NCI-H1417 treated with DMSO at 0.1 percent for 48 hours (cell line): ENCODE measurements at places on chromosomes 6 and 20.

GRCh38 chr6:2038092-2038491 is 207.3 kb downstream of the GMDS start:
- DNase-seq = no peak

- no peak for DNase-seq
These were observed 222.6 kb upstream of the MARCKS start for GRCh38 chr6:113634352-113635163.

DNA sequence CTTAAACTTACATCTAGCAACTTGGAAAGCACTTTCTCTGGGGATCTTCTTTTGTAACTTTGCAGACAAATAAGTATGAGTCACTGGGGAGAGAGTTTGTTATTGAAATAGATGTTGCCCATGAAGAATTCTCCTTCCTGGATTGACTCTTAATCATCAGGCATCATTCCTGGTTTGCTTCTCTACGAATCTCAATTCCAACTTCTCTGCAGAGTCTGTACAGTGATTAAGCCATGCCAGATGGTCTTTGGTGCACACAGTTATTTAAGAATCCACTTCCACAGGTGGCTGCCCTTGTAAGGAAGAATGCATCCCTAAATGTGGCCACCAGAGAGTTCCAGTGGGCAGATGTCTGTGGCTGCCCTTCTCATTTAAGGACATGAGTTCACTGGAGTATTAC is 25.7 kb downstream of the MYCT1 start:
- DNase-seq = no peak

DNA sequence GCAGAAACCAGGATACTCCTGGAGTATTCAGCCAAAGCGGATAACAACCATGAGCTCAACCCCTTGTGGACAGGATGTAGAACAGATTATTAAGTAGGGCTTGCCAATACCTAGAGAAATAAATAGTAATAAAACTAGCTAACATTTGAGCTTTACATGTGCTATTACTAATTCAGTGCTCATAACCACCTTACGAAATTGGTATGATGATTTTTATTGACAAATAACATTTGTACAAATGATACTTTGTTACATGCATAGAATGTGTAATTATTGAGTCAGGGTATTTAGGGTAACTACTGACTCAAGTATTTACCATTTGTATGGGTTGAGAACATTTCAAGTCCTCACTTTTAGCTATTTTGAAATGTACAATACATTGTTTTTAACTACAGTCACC is 287.9 kb downstream of the CDC5L start:
- DNase-seq = no peak

DNA sequence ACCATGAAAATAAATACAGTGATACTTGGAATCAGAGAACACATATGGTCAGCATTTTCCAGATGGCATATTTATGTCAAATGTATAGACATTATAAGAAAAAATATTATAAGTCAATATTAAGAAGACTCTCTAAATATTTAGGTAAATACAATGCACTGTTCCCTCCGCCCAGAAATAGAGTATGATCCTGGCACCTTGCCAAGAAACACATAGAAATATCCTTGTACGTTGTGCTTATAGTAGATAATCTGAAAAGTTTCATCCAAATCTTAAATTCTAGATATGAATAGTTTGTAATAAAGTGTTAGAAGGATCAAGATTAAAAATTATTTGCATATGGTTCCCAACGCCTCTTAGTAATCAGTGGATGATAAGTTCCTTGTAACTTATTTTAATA is 645.8 kb upstream of the GJE1 start:
- DNase-seq = no peak

- no peak for DNase-seq
These were observed 90.4 kb downstream of the DLL1 start for GRCh38 chr6:170200458-170200891.

DNA sequence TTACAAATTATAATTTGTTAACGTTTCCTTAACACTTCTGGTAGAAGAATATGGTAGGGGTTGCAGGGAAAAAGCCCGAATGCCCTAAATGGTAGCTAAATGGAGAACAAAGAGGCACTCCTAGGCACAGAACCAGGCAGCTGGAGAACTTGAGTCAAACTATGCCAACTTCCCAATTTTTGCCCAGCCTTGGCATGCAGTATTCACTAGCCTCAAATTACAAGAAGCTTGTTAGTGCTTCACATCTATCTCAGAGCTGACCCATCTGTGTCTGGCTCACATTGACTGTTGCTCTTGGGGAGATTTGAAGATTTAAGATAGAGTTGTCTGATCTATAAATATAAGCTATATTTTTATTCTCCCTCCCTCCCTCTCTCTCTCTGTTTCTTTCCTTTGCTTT is 19.4 kb upstream of the LRFN2 start:
- DNase-seq = no peak

DNA sequence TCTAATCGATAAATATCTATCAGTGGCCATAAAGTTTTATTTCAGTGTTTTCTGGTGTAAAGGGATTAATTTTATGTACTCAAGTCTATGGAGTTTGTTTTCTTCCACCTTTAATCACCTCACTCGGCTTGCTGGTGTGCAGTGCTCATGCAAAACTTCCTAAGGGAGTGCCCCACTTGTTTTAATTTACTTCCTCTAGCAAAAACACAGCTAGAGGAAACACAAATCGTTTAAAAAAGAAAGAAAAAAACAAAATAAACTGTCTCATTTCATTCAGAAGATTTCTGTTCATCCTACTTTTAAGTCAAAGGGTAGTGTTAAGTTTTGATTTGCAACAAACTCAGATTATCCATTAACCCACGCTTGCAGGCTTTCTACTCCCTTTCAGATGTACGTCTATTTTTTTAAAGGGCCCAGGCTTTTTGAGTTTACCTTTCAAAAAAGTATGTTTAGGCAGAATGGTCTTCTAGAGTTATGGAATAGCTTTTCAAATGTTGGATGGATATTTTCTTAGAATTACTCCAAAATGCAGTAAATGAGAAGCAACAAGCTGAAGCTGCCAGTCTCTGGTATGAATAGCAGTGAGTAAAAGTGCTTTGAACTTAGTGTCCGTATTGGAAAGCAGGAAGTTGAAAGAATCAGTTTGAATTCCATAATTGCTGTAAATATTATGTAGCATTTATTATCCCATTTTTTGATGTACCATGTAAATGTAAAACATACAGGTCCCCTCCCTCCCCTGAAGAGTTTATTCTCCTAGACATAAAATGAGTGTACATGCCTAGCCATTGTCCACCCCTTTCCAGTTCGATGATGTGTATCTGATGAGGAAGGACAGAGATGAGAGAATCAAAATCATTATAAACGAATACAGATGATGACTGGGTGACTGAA is 113.3 kb downstream of the SLC16A10 start:
- no peak for DNase-seq

DNA sequence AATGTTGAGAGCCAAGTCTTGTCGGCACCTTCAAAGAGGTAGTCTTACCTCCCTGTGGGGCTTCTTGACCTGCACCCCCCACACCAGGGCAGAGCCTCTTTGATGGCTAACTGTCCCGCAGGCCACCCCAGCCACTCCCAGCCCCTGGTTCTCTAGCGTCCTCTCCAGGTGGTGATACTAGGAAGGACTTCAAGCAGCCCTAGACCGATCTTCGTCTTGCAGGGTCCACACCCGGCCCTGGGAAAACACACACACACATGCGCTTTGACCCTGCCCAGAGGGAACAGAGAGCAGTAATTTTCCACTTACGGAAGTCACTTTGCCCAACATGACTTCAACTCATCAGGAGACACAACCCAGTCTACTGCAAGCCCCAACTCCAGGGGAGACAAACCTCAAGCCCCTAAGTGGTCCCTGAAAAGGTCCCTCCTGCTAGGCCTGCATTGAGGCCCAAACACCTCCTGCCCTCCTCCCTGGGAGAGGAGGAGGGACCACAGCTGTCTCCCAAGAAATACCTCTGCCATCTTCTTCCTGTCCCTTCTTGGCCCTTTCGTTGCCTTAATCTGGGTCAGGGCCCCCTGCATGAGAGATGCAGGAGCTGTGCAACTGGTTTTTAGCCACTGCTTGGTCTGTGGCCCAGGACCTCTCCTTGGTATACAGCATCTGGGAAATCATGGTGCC is 2.9 kb upstream of the BPIFB1 start:
- DNase-seq = no peak

- no peak for DNase-seq
These were observed 111.7 kb upstream of the CD93 start for GRCh38 chr20:23197836-23198235.

DNA sequence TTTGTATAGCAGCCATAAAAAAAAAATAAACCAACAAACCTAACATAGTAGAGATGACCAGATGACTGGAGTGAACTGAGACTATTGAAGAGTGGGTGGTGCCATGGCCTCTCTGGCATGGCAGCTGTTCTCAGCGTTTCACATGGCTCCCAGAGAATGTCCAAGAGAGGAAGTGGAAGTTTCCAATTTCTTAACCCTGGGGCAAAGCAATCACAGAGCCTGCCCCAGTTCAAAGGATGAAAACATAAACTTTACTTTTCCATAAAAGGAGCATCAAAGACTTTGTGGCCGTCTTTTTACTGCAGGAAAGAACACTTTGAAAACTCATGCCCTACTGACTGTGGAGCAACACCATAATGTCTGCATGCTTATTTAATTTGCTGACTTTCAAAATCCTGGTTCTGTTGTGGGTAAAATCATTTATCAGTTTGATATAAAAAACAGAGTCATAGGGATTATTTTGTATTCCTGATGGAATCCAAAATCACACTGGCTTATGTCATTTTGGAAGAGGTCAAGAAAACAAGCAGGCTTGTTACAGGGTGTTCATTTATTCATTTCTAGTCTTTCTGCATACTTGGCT is 165.4 kb downstream of the SLC35B3 start:
- DNase-seq = no peak

- DNase-seq = no peak
These were observed 35.3 kb upstream of the PTGIS start for GRCh38 chr20:49603209-49603627.

DNA sequence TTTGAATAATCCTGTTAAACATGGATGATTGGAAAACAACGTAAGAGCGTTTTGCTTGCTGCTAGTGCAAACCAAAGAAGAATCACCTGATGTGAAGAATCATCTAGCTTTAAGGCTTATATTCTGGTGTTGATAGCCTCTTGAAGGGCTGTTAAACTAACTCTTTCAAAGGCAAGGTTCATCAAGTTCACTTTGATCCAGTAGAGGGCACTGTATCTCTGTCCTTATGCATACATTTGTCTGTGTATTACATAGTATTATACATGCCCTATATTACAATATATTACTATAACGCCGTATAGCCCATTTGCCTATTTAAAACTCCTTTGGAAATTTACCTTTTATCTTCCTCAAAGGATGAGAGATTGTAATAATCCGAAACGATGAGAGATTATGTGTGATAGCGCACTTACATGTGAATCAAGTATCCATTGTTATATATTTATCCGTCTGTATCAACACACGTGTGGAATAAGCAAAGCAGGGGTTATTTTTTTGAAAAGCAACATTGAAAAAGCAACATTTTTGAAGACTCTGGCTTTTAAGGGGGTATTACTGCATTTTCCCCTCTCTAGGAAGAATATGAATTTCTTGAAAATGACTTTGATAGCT is 50.8 kb upstream of the NRN1 start:
- DNase-seq = no peak

GRCh38 chr20:63381781-63382431 is 20.8 kb upstream of the CHRNA4 start:
- DNase-seq = no peak

GRCh38 chr6:24492475-24492874 is 2.3 kb upstream of the ALDH5A1 start:
- no peak for DNase-seq

- peak; percentile 75 for DNase-seq
These were observed at the start of gene TSPYL1 for GRCh38 chr6:116279232-116280160. TSS of gene TSPYL1 (minus strand) at chr6:116279930. CDS start at chr6:116279830, 100 bp downstream.

DNA sequence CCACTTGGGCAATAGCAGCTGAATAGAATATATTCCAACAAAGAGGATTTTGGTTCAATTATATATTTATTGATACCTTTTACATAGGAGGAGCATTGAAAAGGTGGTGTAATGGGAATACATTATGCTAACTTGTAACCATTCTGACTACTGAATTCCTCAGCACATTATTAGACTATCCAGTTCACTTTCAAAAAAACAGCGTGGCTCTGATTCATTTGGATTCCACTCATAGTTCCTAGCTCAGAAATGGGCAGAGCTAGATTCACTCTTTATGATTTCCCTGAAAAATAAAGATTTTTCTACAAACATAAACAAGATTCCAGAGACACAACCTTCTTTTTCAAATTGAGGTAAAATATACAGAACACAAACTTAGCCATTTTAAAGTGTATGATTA is 9.2 kb upstream of the TRERF1 start:
- no peak for DNase-seq

DNA sequence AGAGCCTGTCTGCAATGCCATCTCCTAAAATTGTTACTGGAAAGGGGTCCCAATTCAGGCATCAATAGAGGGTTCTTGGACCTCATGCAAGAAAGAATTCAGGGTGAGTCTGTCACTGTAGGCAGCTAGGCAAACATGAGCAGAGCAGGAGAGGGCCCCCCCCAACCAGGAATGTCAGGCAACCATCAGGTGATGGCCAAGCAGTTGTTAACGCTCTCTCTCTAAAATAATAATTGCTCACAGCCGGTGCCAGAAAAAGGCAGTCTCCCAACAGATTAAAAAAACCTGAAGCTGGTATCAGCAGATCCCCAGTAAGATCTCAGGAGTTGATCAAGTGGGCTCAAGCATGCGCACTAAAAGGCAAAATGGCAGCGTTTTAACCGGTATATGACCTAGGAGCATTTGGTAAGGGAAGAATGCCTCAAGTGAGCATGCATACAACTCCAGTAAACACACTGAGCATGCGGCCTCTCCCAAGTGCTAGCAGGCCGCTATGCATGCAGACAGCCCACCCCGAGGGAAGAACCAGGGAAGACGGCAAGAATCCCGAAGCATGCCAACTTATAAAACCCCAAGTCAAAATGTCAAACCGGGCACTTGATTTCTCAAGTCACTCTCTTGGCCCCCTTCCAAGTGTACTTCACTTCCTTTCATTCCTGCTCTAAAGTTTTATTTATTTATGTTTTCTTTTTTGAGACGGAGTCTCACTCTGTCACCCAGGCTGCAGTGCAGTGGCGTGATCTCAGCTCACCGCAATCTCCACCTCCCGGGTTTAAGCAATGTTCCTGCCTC is 44.0 kb upstream of the RNGTT start:
- no peak for DNase-seq

DNA sequence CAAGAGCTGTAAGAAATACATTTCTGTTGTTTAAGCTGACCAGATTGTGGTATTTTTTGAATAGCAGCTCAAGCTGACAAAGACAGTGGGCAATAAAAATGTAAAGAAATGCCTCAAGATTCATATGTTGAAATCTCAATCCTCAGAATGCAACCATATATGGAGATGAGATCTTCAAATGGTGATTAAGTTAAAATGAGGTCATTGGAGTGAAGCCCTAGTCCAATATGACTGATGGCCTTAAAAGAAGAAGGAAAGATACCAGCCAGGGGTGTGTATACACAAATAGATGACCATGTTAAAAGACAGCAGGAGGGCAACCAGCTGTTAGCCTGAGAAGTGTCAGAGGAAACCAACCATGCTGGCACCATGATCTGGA is 7.1 kb upstream of the DDO start:
- no peak for DNase-seq
